ENCODE measurements at places on chromosomes 13 and 19.
A peak's percentile ranks its signal among the peaks of the same experiment; 100 is the strongest.

DNA sequence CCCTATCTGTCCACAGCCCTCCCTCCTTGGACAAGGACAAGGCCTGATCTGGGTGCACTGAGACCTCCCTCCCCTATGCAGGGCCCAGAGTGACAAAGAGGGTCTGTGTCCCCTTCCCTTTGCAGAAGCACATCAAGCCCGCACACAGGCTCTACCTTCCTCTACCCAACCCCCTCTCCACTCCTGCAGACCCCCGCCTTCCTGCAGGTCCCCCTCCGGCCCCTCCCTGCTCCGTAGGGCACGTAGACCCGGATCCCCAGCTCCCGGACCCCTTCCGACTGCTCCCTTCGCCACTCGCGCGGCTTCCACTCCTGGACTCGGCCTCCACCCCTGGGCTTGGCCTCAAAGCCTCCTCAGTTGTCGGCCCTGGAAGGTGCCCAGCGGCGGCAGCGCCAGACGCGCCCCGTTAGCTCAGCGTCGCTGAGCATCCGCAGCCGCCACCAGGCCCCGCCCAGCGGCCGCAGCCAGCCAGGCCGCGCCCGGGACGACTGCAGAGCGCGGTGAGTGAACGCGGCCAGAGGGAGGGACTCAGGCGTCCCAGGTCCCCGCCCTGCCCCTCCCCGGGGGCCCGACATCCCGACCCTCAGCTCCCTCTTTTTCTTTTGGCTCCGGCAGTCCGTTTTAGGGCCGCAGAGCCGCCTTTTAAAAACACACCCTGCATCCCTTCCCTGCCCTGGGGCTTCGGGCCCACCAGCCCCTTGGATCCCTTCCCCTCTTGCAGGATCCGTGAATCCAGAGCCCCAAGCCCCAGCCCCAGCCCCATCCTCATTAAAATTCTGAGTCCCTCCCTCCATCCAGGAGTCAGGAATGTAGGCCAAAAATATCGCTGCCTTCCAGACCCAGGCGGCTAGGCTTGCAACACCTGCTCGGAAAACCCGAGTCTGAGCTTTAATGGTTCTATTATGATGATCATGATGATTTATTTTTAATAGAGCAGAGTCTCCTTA, 1.5 kb upstream of the MYADM start:
- peak; percentile 86 for DNase-seq

- DNase-seq: peak; percentile 79
Measured at GRCh38 chr19:19627621-19628500, at the start of gene LPAR2. LPAR2 (minus strand) TSS chr19:19628220; CDS start chr19:19627275, 945 bp downstream.

- no peak for DNase-seq
Measured at GRCh38 chr19:38388349-38389100, at the start of gene SPRED3. SPRED3 (plus strand) TSS chr19:38388697; CDS start chr19:38390303, 1,606 bp downstream.

GRCh38 chr19:7904074-7905020, 670 bp downstream of the MAP2K7 start:
- DNase-seq: peak; percentile 92

GRCh38 chr13:33326723-33327122, 41.2 kb upstream of the STARD13 start:
- no peak for DNase-seq
